ENCODE measurements at places on chromosomes 11 and 22.

DNA sequence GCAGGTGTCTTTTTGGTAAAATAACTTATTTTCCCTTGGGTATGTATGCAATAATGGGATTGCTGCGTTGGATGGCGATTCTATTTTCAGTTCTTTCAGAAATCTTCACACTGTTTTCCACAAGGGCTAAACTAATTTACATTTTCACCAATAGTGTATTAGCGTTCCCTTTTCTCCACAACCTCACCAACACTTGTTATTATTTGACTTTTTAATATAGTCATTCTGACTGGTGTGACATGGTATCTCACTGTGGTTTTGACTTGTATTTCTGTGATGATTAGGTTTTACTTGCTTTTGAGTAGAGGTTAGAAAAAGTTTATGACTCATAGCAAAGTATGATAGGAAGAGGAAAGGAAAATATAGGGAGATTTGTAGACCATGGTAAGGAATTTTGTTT, 92.3 kb downstream of the DLG2 start:
- DNase-seq: no peak

DNA sequence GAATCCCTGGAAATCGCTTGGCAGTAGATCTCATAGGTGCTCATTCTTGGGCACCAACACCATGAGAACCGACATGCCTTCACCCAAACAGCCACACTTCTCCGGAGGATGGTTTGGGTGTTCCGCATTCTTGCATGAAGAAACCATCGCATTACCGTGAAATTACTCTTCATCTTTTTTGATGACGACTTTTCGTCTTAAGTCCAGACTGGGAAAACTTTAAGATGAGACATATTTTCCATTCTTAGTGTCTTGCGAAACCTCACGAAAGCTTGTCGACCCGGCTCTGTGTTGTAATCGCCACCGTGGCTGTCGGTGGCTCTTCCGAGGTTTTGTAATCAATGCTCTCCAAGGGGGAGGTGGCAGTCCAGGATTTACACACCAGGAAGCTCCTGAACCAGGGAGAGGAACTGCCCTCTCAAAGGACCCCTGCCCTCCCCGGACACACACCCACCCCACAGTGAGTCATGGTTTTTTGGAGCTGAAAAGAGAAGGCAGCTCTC, 1.7 kb downstream of the TOM1 start:
- no peak for DNase-seq

DNA sequence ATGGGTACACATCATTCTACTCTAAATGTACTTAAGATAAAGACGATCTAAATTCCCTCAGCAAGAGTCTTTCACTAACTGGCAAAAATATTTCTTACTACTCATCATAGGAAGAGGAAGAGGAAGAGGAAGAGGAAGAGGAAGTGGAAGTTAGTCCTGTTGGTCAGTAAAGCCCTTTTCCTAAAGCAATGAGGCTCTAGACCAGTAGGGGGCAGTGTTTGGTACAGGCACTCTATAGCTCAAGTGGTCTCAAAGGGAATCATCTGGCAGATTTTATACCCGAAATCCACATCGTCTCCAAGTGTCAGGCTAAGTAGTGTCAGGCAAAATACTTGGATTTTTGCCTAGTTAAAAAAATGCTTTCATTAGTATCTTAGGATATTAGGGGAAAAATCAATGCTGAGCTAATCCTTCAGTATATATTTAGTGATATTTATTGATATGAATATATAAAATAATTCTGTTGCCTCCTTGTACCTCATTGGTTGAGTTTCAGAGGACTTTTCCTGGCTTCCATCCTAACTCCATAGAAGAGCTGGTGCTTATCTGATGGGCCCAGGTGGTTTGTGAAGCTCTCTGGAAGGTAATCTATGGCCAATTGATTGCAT, 7.7 kb downstream of the BLID start:
- DNase-seq: no peak

- DNase-seq: no peak
Observed at GRCh38 chr11:112051768-112052167, 22.0 kb downstream of the PIH1D2 start.

GRCh38 chr11:73003088-73003487, 139.0 kb downstream of the FCHSD2 start:
- no peak for DNase-seq

DNA sequence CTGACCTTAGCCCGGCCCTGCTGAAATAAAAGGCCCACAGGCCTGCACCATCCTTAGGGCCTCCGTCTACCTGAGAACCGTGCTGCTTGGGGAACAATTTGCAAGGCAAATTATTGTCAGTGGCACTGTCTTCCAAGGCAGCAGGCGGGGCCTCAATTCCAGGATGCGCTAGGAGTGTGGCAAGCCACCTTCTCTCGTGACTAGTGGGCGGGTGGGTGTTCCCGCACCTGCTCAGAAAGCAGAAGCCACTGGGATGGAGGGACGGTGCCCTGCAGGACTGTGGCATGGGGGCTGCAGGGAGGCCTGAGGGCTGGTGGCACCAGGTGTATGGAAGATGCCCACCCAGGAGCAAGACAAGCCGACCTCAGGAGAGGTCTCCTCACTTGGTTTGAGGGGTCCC, 58.8 kb upstream of the TTLL12 start:
- DNase-seq: no peak

- DNase-seq: no peak
Observed at GRCh38 chr11:102591160-102591718, 33.9 kb downstream of the MMP20 start.

DNA sequence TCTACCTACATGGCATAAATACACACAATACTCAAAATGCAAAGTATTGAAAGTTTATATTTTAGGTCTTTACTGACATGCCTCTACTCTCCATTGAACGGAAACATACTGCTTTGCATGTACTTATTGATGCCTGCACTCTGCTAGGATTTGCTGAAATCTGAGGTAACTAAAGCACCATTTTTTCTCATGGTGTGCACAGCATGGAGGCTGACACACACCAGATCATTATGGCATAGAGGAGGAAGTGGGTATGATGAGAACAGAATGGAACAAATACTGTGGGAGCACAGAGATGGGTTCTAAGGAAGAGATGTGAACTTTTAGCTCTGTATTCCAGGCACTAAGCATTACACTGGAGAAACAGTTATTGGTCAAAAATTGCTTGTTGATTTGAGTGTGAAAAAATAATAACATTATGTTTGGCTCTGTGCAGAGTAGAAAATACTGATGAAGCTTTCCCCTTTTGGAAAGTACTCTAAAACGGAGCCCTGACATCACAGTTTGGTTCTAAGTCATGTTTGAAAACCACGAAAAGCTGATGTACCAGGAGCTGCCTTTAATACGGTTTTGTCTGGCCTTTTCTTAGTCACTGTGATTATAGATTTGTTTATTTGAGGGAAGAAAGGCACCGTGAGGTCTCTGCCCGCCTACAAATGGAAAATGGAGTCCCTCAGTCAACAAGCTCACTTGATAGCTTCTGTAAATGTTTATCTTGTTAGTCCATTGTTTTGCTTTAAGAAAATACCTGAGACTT, 5.6 kb downstream of the OR52R1 start:
- no peak for DNase-seq

Measured in stimulated activated CD8-positive, alpha-beta memory T cell treated with anti-CD3 and anti-CD28 coated beads, Interleukin-4, amount 100 ng/mL, for 1 hour (primary cell).